ENCODE measurements at places on chromosomes 7 and 10.

DNA sequence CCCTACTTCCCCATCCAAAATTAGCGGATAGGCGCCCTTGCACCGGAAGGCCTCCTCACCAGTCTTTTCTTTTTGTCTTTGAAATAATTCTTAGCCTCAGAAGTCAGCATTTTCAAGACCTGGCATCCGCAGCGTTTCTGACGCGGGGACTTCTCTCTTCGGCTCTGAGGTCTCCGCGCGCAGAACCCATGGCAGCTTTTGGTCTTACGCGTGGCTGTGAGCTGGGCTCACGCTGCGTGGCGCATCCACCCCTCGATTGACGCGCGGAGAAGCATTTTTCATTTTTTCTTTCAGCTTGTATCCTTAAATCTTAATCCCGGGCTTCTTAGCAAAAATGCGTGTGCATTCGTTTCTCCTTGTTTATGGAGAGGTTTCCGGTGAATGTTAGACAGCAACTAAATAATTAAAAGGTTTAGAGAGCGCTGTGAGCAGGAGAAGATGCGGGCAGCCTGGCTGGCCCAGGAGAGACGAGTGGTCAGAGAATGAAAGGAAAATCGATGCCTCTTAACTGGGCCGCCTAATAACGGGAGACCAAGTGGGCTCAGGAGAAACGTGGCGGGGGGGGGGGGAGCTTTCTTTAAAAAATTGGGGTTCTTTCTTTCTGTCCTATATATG lies 2.0 kb upstream of the GATA3 start:
- DNase-seq: no peak

DNA sequence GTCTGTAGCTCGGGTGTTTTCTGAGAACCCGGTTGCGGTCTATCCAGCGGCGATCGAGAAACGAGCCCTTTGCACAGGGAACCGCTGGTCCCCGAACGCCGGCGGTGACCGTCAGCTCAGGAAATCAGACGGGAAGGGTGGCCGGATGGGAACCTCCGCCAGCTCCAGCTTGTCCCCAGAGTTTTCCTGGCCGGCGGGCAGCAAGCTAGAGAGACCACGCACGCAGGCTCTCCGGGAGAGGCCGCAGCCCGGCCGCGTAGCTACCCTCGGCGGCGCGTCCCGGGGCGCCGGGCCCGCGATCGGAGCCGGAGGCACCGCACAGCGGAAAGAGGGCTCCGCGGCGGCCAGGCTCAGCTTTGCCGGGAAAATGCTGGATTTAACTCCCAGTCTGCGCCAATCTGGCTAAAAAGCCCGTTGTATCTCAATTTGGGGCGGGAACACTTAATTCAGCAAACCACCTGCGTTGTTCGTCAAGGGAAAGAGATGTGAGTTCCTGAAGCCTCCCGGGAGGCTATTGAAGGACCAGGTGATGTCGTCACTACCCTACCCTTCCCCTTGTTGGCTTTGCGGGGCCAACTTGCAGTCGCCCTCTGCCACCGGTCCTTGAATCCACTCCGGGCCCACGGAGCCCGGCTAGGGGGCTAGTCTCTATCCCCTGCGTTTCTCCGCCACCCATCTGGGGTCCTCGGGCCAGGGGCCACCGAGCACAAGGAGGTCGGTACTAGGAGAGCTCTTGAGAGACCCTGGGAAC lies 859 bp upstream of the CH25H start:
- DNase-seq: no peak

- no peak for DNase-seq
These were observed 490.2 kb upstream of the AUTS2 start for GRCh38 chr7:69108097-69108496.

DNA sequence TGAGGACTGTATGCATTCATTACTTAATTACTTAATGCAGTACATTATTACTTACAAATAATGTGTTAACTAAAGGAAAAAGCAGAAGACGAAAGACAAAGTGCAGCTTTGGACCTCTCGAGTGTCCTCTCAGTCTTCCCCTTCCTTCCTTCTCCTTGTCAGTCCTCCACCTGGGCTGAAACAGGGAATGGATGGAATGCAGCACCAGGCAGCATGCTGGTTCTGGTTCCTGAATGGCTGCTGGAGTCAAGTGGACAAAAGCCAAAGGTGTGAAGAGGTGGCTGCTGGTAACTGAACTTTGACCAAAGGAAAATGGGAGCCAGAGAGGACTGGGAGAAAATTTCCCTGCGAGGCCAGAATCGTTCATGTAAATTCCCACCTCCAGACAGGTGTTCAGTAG lies 179.5 kb downstream of the GPAM start:
- DNase-seq: no peak

- DNase-seq: no peak
These were observed 819 bp downstream of the TMED4 start for GRCh38 chr7:44580945-44581878.

- DNase-seq: no peak
These were observed 390.0 kb upstream of the AUTS2 start for GRCh38 chr7:69208276-69208675.

DNA sequence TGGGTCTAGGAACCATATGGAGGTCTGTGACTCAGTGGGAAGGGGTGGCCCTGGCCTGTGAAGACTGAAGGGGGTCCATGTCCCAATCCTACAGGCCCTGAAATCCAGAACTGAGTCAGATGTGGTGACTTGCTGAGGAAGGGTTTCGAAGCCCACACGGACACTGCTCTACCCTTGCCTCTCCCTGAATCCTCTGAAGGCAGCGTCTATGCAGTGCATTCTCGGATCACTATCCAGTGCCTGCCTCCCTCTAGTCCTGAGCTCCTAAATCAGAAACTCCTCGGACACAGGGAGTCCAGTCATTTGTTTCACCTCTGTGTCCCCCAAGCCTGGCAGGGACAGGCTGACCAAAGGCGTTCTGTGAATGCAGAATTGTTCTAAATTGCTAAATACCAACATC lies 25.4 kb upstream of the TMEM72 start:
- no peak for DNase-seq

DNA sequence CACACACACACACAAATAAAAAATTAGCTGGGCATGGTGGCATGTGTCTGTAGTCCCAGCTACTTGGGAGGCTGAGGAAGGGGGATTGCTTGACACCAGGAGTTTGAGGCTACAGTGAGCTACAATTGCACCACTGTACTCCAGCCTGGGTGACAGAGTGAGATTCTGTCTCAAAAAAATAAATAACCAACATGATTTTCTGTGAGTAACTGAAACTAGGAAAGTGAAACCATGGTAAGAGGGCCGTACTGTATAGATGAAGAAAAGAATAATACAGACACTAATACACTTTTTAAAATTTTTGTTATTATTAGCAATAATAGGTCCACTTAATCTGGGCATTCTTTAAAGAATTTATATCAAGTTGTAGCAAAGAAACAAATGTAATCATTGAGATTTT lies 170.9 kb downstream of the HGF start:
- DNase-seq: no peak

GRCh38 chr10:6173203-6173602 lies 29.5 kb upstream of the PFKFB3 start:
- DNase-seq: no peak

DNA sequence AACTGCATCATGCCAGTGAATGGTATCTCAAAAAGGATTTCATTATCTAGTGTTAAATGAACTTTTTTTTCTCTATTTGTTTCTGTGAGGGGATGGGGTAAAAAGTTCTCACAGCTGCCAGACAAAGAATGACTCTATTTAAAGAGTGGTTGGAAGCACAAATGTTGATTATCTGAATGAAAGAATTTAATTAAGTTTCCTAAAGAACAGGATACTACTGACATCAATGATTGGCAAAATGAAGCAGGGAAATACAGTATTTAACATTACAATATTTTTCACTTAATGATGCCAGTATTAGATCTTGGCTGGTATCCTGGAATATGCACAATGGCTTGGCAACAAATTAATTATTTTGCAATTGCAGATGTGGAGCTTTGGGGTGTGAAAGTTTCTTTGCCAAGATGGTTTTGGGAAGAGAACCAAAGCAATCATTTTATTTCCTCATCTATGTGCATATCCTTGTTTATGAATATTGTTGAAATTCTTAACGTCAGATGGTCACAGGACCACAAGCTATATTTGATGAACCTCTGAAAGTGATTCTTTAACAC lies 336.8 kb downstream of the ARL4A start:
- DNase-seq: no peak

GRCh38 chr10:33270971-33271370 lies 63.5 kb downstream of the NRP1 start:
- DNase-seq: no peak

DNA sequence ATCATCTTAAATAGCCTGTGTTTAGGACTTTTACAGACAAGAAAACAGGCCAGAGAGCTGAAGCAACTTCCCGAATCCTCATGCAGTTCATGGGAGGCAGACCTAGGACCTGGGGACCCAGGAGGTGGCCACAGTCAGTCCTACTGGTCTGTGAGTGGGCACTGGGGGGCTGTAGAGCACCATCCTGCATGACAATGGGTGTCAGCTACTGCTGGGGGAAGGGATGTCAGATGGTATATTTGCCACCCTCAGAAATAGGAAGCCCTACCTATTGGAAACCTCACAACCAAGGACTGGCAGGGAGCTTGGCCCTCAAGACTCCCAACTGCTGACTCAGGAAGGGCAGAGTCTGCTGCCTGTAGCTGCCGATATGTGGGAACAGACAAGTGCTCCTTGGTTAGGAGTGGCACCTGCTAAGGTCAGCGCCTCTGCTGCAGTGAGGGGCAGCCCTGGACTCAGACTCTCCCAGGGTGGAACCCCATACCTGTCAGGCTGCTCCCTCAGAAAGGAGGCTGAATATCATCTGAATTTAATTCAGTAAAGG lies 29.7 kb downstream of the OGDH start:
- no peak for DNase-seq

GRCh38 chr10:24928163-24928562 lies 24.2 kb downstream of the PRTFDC1 start:
- DNase-seq: no peak

- DNase-seq: no peak
These were observed 7.8 kb downstream of the FOXL3 start for GRCh38 chr7:297611-298374.

- DNase-seq: no peak
These were observed 70.6 kb downstream of the CDK6 start for GRCh38 chr7:92765725-92766124.

- DNase-seq: no peak
These were observed 21.5 kb upstream of the AKR1E2 start for GRCh38 chr10:4804465-4804864.

DNA sequence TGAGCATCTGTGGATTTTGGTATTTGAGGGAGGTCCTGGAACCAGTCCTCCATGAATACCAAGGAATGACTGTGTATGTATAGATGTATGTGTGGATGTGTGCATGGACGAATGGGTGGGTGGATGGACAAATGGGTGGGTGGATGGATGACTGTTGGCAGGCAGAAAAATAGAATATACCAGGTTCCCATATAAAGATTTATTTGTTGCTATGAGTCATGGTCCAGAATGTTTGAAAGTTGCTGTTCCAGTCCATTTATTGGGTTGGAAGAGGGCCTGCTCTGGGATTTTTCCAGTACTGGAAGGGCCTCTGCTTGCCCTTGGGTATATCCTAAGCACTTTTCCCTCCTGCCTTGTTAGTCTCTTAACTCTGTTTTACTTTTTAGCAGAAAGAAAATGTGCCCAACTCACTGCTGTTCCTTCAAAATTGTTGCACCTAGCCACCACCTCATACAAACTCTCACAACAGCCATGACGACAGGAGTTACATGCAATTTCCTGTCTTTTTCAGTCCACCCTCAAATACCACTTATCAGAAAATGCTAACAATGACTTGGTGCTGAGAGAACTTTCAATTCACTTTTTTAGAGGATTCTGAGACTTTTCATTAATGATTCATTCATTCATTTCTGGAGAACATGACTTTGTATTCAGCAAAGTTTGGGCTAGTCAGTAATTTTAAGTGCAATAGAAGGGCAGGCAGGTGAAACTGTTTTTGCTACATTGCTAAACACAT lies 108.1 kb downstream of the EEPD1 start:
- DNase-seq: no peak

- DNase-seq: no peak
These were observed 67.6 kb downstream of the OSBPL3 start for GRCh38 chr7:24912424-24912823.

GRCh38 chr7:141439776-141440175 lies 111.4 kb upstream of the AGK start:
- no peak for DNase-seq

DNA sequence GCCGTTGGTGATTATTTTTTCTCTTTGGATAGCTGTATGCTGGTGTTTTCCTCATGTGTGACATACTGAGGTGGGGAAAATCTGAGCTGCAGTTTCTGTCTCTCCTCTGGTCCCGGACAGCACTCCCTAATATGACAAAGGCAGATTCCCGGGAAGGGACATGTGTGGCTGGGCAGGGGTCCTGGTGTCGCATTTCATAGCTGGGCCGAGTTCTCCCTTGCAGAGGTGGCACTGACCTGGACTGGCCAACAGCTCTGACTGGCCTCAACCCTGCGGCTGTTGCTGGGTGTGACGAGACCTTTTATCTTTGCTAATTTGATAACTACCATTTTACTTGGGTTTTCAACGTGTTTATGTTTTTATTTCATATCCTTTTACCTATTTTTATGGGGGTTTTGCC lies 248.6 kb upstream of the TCERG1L start:
- no peak for DNase-seq

GRCh38 chr10:100520811-100521210 lies 1.1 kb upstream of the SEC31B start:
- no peak for DNase-seq

GRCh38 chr7:2582006-2582735 lies 23.4 kb downstream of the IQCE start:
- DNase-seq: no peak

DNA sequence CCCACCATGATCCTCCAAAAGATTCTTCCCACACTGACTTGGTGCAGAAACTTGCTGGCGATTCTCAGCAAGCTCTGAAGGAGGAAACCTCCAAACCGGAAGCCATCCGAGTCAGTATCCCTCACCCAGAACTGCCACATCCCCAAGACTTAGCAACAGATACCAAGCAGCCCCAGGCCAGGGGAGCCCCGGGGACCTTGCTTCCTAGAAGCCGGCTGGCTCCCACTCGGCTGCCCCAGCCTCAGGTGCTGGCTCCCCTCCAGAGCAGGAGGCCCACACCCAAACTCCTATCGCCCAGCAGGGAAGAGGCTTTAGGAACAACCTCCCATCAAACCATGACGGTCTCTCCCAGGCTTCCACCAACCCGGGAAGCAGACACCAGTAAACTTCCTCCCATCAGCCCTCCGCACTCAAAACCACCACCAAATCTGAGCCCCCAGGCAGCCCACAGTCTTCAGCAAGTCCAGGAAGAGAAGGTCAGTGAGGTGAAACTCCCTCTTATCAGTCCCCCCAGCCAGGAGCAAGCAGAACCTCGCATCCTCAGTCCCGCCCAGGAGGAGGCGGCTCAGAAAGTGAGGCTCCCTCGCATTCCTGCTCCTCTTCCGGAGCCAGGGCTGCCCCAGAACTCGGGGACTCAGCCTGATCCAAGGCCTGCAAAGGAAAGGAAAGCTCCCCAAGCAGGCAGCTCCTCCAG lies 82.3 kb downstream of the LRGUK start:
- DNase-seq: no peak

Data from stimulated activated CD8-positive, alpha-beta memory T cell treated with anti-CD3 and anti-CD28 coated beads, Interleukin-15, amount 100 ng/mL, for 24 hours (primary cell).